GOT3 (cell line): ENCODE measurements at places on chromosomes 7 and 10.

DNA sequence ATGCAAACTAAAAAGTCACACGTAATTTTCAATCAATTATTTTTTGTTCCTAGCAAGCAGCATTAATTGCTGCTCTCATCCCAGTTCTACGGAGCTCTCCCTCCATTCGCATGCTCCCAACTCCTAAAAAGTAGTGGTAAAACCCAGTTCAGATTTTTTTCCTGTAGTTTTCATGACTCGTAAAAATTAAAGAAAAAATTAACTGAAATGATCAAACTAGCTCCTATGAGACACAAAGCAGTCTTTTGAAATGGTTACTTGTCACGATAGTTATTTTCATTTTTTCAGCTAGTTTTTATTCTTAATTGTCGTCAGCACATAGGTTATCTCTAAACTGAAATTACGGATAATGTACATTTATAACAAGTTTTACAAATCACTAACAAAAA lies 1.8 kb downstream of the HNRNPA2B1 start:
- no peak for DNase-seq

DNA sequence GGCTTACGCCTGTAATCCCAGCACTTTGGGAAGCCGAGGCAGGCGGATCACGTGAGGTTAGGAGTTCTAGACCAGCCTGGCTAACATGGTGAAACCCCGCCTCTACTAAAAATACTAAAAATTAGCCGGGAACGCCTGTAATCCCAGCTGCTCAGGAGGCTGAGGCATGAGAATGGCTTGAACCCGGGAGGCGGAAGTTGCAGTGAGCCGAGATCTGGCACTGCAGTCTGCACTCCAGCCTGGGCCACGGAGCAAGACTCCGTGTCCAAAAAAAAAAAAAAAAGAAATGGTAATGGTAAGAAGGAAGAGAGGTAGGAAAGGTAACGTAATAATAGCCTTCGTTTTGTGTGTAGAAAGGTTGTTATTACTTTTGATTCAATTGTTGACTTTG lies 1.2 kb downstream of the HSPA14 start:
- no peak for DNase-seq

GRCh38 chr7:82234457-82235049 lies 209.0 kb downstream of the CACNA2D1 start:
- DNase-seq, result no peak

GRCh38 chr10:32951111-32951510 lies 6.9 kb downstream of the ITGB1 start:
- no peak for DNase-seq

- DNase-seq, result no peak
These were observed 124.6 kb downstream of the AUTS2 start for GRCh38 chr7:69722843-69723242.

DNA sequence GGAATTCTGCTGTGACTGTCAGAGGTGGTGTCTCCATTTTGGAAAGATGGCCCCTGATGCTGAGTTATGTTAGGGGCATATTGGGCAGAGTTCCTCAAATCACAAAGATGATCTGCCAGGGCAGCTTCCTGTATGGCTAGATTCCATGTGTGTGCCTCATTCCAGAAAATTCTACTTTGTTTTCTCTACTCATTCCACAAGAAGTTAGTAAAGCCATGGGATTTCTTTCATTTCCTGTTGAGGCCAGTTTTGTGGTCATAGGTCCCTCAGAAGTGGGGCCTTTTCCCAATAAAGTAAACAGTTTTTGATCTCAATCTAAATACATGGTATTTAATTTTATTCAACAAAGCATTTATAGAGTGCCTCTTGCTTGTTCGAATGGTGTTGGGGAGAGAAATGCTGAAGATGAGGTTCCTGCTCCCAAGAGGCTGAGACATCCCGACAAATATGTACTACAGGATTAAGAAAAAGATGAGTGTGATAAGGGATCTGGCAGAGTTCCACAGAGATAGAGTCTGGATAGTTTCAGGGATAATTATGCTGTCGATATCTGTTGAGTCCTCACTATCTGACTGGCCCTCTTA lies 33.0 kb downstream of the MINDY4 start:
- no peak for DNase-seq

DNA sequence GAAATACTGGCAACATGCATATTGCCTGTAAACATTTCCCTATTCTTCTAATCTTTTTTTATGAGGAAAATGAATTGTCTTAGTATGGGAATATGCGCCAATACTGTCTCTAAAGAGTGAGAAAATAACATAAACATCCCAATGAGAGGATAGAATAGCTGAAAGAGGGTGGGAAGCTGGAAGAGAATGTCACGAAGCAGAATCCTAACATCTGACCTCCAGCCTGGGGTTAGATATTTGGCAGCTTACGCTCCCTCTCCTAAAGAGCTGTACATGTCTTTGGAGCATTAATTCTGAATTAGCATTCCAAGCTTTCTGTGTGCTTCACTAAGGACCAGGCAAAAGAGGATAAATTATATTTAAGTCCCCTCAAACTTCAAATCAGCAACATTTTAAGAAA lies 31.6 kb upstream of the SLC16A12 start:
- no peak for DNase-seq
